BJ (cell line): ENCODE measurements at places on chromosomes 13 and 19.

- DNase-seq = peak; percentile 6
Measured at GRCh38 chr13:51396352-51396751, 56.5 kb downstream of the INTS6 start.

DNA sequence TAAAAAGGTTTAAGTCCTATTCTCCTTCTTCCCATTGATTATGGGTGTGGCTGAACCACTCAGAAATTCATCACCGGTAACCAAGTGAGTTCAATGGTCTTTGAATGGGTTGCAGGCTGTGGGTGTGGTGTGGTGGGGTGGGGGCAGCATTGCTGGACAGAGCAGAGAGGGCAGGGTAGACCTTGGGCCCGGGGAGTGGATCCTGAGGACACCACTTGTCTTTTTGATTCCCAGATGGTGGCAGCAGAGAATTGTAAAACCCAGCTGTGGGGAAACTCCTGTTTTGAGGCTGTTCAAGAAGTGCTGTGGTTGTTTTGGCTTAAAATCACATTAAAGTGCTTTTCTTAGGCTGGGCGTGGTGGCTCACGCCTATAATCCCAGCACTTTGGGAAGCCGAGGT, 45.8 kb upstream of the RGCC start:
- DNase-seq = peak; percentile 19

DNA sequence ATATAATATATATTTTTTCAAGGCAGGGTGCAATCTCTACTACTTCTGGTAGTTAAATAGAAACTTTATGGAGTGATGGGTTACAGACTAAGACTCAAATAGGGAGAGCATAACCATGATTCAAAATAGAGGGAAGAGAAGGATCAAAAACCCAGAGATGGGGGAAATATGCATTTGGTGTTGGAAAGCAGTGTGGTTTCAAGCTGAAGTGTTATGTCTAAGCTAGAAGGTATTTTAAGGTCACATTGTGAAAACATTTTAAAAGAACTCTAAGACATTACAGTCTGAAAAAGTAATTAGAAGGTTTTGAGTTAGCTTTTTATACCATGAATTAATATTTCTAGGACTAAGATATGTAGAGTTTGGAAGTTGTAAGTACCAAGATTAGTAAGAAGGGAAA, 2741.4 kb downstream of the PCDH9 start:
- no peak for DNase-seq

GRCh38 chr19:32800754-32801153, 68.8 kb downstream of the SLC7A9 start:
- no peak for DNase-seq

- no peak for DNase-seq
Measured at GRCh38 chr13:40492511-40492910, 173.9 kb downstream of the FOXO1 start.

DNA sequence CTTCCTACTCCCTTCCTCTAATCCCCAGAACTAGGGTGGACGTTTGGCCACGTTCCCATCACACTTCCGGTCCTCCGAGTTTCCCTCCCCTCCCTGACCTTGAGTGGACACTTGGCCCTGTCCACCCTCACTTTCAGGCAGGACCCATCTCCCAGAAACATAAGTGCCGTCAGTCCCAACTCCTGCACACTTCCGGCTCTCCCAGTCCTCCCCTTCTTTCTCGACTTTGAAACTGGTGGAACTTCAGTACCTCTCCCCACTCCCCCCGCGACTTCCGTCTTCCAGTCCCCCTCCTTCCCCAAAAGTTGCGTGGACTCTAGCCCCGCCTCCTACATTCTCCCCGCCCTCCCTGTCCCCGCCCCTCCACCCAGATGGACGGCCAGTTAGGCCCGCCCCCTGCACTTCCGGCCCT, 278 bp upstream of the ZNF274 start:
- no peak for DNase-seq

DNA sequence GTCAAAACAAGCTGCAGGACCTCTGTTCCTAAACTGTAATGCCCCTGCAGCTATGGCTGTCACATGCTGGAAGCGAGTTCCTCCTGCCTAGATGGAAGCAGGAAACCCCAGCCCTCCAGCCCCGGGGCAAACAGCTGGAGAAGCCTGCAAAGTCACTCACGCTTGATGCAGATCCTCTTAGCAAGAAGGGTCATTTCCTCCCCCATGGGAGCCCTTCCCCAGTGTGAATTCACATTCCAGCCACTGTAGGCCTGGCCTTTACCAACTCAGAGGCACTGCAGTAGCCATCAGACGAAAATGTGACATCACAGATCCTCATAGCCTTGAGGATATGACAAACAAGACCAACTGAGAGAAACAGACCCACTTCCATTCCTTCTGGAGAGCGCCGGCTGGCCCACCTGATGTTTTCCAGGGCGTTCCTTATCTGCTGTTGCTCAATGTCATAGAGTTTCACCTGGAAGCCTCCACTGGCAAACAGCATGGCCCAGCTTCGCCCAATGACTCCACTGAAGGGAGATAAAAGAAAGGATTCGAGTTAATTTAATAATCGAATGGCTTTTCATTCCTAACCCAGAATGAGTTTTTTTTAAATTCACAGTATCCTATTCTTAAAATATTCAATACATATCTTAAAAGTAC, 13.5 kb downstream of the CRYL1 start:
- DNase-seq = no peak

DNA sequence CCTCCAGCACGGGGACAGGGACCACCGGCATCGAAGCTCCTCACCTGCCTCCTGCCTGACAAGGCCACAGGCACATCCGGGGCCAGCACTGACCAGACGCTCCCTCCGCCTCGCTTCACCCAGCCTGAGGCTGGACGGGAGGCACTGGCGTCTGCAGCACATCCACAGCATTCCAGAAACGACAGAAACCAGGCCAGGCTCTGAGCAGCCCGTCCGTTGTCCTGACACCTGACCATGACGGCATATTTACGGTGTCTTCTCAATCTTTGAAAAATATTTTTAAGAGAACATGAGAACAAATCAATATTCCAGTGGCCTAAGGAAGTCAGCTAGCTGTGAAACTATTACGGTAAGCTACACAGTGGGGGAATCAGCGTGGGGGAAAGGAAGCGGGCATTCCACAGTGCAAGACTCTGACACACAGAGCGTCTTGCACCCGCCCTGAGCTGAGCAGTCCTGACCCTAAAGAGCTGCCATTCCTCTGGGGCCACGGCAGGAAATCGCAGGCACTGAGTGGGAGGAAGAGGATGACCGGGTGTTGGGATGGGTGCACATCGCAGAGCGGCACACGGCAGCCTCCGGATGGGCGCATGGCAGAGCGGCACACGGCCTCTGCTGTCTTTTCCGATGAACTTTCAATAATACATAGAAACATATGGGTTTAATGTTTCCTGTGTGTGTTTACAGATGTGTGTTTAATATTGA, 26.8 kb downstream of the RASA3 start:
- no peak for DNase-seq

GRCh38 chr13:50401049-50401505, 385.8 kb downstream of the KCNRG start:
- peak; percentile 57 for DNase-seq

- no peak for DNase-seq
Measured at GRCh38 chr13:106942563-106942962, 374.6 kb upstream of the ARGLU1 start.

GRCh38 chr13:69565334-69565733, 542.3 kb upstream of the ATXN8OS start:
- DNase-seq = no peak

- DNase-seq = no peak
Measured at GRCh38 chr19:16199275-16199932, 1.7 kb downstream of the AP1M1 start.

GRCh38 chr13:48853728-48854102, 122.0 kb upstream of the FNDC3A start:
- no peak for DNase-seq

- DNase-seq = peak; percentile 28
Measured at GRCh38 chr13:50357586-50358118, 342.4 kb downstream of the KCNRG start.
